Iris pigment epithelial cell (primary cell): ENCODE measurements at places on chromosomes 6 and 20.

DNA sequence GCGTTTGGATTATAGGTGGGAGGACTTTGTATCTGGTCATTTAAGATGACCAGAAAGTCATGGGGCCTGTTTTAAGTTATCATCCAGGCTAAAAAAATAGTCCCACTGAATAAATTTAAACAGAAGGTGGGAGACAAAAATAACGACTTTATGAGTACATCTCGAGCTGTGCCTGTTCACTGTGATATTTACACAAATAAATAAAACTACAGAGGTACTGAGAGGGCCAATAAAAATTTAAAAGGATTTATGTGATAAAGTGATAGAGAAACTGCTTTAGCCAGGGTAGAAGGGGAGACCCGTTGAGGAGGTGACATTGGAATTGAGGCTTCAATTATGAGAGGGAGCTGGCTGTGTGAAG lies 53.4 kb upstream of the PMEPA1 start:
- DNase-seq, result no peak

GRCh38 chr6:66538551-66539135 lies 831.6 kb upstream of the EYS start:
- DNase-seq, result no peak

- no peak for DNase-seq
These were observed 79.5 kb upstream of the ATXN1 start for GRCh38 chr6:16840725-16841124.

- DNase-seq, result no peak
These were observed 60.6 kb upstream of the MRPS10 start for GRCh38 chr6:42278131-42278853.
